ENCODE measurements at places on chromosomes 6 and 20.
A peak's percentile ranks its signal among the peaks of the same experiment; 100 is the strongest.

GRCh38 chr6:156839129-156839528 lies 62.0 kb downstream of the ARID1B start:
- no peak for DNase-seq

- DNase-seq = no peak
Measured at GRCh38 chr20:63375438-63375837, 14.3 kb upstream of the CHRNA4 start.

- no peak for DNase-seq
Measured at GRCh38 chr6:149717255-149717587, 680 bp downstream of the LATS1 start.

GRCh38 chr20:45449528-45449927 lies 20.0 kb upstream of the WFDC2 start:
- no peak for DNase-seq

GRCh38 chr20:55175081-55175480 lies 699.7 kb downstream of the DOK5 start:
- DNase-seq = no peak

DNA sequence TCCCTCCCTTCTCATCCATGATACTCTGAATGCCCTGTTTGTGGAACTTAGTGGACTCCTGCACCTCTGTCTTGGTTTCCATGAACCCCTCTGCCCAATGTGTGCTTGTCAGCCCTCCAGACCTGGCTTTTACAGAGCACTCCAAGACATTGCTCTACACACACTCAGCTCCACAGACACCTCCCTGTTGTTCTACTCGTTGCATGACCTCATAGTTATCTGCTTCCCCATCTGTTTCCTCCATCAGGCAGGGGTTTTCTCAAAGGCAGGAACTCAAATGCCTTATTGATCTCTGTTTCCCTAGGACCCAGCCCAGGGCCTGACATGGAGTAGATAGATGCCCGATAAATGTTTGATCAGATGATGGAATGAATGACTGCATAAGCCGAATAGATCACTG lies 13.3 kb downstream of the PLCG1 start:
- no peak for DNase-seq

- no peak for DNase-seq
Measured at GRCh38 chr20:40887105-40887504, 141.5 kb upstream of the TOP1 start.

DNA sequence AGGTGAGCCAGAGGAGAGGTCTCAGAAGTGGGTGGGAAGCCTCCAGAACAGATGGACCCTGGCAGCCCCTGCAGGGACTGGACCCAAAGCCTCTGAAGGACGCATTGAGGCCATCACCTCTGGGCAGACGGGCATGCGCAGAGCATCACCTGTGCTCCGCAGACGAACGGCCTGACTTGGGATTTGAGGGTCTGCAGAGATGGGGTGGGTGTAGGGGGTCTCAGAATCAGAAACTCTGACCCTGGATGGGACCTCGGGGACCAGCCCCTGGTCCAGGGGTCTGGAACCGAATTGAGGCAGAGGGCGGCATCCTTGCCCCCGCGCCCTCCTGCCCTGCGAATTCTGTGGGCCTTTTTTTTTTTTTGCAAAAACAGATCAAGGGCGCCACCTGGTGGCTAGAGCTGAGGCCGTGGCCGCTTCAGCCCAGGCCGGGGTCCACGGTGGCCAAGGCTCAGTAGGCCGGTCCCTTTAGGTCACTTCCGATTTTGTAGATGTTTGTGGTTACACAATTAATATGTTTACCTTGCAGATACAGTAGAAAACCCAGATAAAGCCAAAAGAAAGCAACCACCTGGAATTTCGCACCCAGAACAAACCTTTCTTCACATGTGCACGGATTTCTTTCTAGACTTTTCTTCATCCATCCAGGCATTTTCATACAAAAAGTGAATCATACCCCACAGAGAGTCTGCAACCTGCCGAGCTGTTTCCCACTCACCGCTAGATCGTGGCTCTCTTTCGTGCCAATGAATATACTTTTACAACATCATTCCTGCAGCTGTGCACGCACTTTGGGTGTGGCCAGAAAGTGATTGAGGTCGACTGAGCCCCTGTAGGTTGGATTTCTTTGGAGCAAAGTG lies 25.9 kb downstream of the ZBP1 start:
- no peak for DNase-seq

GRCh38 chr20:23224806-23225205 lies 125.8 kb upstream of the NXT1 start:
- no peak for DNase-seq

DNA sequence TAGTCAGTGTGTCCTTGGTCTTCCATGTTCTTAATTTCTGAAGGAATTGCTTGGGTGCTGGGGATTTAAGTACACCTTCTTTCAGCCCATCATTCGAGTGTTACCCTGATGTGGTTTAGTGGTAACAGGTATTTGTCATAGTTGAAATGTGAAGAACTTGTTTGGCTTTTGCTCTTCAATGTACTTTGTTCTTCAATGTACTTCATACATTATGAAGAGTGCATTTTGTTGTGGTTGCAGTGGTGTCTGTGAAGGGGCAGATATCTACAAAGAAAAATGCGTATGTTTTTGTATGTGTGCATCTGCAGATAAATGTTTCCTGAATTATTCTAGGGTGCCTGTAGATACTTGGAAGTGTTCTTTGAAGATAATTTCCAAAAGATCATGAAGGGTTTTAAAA lies 111.2 kb upstream of the SUPT3H start:
- DNase-seq = no peak

DNA sequence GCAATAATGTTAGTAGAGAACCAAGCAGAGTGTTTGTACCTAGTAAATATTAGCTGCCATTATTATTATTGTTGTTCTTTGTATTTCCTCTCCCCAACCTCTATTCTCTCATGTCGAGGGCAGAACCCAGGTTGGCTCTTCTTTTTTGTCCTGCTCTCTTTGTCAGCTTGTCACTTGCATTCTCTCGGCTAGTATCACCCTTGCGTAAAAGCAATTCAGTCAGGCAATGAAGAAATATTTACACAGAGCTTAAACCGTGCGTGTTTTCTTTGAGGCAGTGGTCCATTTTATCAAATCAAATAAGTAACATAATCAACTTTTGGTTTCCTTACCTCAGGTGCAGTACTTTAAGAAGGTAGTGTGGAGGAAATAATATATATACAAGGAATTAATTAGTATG lies 83.9 kb downstream of the TULP4 start:
- DNase-seq = no peak

- no peak for DNase-seq
Measured at GRCh38 chr6:20955131-20955530, 420.9 kb downstream of the CDKAL1 start.

- DNase-seq = no peak
Measured at GRCh38 chr6:161228096-161228495, 45.8 kb downstream of the AGPAT4 start.

GRCh38 chr6:138219398-138219797 lies 1.1 kb upstream of the PBOV1 start:
- no peak for DNase-seq

GRCh38 chr6:169895000-169895759 lies 143.8 kb downstream of the ERMARD start:
- DNase-seq = no peak

DNA sequence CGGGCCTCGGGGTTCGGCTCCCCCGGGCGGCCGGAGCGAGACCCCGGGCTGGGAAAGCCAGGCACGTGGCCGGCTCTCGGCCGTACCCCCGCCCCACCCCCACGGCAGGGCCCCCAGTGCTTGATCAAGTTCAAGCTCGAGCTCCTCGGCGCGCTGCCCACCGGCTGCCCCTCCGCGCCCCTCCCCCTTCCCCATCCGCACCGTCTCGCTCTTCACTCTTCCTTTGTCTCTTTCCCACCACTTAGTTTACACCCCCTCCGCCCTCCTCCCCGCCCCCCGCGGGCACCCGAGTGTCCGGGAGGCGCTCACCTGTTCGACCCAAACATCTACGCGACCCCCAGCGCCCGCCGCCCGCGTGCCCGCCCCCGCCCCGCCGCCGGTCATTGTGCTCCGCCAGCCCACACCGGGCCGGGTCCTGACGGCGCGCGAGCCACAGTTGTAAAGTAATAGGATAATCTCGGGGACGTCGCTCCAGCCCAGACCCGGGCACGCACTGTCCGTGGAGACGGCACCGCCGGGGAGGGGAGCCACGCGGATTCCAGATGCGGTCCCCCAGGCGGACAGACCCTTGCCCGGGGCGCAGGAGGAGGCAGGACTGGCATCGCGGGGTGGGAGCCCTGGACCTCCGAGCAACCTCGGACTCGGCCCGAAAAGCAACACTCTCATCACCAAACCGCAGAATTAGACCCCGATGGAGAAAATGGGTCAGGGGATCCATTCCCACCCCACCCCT lies 100.7 kb downstream of the NOL4L start:
- DNase-seq = no peak

- no peak for DNase-seq
Measured at GRCh38 chr6:95841560-95841959, 174.2 kb upstream of the FUT9 start.

DNA sequence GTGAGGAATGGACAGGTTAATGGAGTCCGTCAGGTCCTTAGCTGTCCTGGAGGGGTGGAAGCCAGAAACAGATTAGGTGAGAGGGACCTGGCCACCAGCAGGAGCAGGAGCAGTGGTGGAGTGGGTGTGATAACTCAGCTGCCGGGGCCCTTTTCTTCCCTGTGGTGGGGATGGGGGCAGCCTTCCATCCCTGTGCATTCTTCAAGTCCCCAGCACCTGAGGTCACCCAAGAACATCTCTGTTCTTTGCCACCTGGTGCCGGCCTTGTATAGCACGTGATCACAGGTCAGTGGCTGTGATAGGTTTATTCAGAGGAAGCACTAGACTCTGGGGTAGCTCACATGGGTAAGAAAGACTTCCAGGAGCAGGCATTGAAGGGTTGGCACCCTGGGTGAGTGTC lies 16.6 kb downstream of the ERGIC3 start:
- DNase-seq = no peak

GRCh38 chr20:38144598-38144973 lies 20.5 kb downstream of the TGM2 start:
- no peak for DNase-seq

- no peak for DNase-seq
Measured at GRCh38 chr6:138231381-138231886, 13.1 kb upstream of the PBOV1 start.

GRCh38 chr6:146545581-146545980 lies 1.9 kb downstream of the RAB32 start:
- DNase-seq = no peak

- no peak for DNase-seq
Measured at GRCh38 chr20:9515741-9516233, 1.4 kb downstream of the LAMP5 start.

DNA sequence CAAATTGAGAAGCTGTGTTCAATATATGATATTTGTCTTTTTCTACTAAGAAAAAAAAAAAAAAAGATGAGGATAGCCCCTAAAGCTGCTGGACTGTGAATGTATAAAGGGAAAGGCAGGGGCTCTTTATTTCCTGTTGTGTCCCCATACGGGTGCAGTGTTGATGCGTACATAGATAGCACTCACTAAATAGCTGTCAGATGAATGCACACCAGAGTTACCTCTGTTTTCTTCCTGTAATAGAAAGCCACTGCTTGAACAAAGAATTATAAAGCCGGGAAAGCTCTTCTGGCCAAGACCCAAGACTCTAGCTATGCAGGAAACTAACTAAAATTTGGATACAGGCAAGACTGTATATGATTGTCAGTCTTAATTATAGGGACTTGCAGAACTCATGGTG lies 260.0 kb downstream of the FARS2 start:
- DNase-seq = no peak

- peak; percentile 56 for DNase-seq
Measured at GRCh38 chr6:166275714-166276166, 32.5 kb downstream of the PRR18 start.

DNA sequence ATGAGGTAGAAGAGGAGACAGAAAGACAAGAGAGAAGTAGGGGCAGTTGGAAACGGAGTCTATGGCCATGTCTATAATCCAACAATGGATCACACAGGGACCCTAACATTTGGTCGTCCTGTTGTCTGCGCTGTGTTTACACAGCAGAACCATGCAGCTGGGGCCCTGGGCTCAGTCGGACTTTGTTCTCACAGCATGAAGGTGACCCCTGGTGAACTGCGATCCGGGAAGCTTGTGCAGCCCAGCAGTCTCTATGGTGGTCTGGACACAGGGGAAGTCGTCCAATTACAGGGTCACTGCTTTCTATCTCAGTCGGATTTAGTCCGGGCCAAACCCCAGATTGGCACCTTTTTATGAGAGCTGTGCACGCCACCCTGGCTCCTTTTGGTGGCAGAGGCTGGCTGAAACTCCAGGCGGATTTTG lies 153.6 kb downstream of the FOXA2 start:
- no peak for DNase-seq

DNA sequence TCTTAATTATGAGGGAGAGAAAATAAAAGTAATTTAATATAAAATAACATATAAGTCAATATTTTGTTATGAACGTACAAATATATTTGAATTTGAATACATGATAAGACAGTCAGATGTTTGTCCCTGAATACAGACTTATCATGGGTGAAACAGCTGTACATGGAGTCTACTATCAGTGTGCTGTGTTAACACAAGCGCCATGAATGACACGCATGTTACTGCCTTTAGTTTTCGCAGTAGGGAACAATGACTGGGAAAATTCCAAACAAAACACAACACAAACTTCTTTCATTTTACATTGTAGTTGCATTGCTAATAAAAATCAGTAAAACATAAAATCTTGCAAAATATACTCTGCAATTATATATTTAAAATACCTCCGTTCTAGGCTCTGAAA lies 108.6 kb downstream of the FBXO5 start:
- no peak for DNase-seq

DNA sequence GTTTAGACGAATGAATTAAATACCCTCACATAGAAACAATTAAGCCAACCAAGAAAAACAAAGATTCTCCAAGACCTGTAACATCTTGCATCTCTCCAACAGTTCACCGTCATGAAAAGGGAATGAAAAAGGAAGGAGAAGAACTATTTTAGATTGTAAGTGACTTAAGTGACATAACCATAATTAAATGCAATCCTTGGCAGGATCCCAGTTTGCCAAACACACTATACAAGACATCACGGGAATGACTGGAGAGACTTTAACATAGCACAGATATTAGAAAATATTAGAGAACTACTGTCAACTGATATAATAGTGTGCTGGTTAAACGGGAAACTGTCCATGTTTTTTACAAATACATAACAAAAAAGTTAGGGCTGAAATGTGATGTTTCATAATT lies 22.2 kb downstream of the EPB41L2 start:
- DNase-seq = no peak

DNA sequence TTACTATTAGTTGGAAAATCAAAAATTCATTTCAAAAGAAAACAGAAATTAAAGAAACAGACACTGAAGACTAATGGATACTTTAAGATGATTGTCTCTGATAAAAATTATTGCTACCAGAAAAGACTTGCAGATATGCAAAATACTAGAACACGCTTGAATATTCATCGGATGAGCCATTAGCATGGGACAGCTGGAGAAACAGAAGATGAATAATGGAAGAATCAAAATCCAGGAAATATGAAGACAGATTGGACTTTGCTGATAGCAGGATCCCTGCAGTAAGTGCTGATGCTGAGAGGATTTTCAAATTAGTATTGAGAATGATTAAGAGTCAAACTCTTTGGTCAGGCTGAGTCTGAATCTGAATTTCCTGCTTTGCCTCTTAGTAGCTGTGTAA lies 169.4 kb downstream of the EYS start:
- no peak for DNase-seq

- DNase-seq = no peak
Measured at GRCh38 chr6:167839343-167839742, 12.6 kb downstream of the AFDN start.

All from substantia nigra (tissue), 51 donors.